ENCODE measurements at places on chromosomes 7 and 10. TPM values are rescaled to one million over a fixed set of nuclear protein-coding genes. Genes with fewer than 3 reads are reported as not detected.
A peak's percentile ranks its signal among the peaks of the same experiment; 100 is the strongest.

DNA sequence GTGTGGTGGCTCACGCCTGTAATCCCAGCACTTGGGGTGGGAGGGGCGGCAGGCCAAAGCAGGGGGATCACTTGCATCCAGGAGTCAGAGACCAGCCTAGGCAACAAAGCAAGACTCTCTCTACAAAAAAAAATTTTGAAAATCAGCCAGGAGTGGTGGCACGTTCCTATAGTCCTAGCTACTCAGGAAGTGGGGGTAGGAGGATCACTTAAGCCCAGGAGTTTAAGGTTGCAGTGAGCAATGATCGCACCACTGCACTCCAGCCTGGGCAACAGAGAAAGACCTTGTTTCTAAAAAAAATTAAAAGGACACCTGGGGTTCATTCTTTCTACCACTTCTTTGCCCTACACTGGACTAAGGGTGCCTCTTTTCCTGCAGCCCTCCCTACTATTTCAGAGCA is 15.1 kb downstream of the WAPL start:
- DNase-seq, result no peak
- H3K4me1 ChIP-seq, result peaks cover 21% of the 10 kb centered on the region
- peaks cover 52% of the 10 kb centered on the region for H3K36me3 ChIP-seq
- H3K4me3 ChIP-seq, result no peak overlapping the region
- no peaks in the 10 kb centered on the region for H3K27me3 ChIP-seq
- no peak overlapping the region for H3K27ac ChIP-seq

The GALNT17 gene
- 35.5 TPM for polyA plus RNA-seq

DNA sequence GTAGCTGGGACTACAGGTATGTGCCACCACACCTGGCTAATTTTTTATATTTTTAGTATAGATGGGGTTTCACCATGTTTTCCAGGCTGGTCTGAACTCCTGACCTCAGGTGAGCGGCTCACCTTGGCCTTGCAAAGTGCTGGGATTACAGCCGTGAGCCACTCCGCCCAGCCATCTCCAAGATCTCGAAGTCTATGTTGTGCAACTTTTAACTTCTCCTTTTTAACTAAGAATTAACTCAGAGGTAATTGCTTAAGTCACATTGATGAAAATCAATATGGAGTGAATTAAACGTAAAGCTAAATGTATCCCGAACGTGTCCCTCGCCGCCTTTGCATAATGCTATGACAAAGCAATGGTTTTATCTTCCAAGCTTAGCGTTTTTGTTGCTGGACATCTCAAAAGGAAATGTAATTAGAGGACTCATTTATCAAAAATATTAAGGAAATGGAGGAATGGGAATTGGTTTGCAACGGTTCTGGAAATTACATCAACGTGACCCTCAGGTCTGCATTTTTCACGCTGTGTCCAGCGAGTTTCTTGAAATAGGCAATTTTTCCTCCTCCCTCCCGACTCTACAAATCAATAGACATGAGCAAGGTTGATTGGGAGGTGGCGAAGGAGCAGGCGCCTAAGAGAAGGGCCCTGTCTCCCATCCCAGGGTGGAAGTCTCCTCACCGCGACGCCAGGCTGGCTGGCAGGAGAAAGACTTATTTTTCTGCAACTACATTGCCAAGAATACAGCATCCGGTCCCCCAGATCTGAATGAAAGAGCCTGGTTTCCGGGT is 89.8 kb downstream of the TMEM130 start:
- H3K36me3 ChIP-seq, result no peaks in the 10 kb centered on the region
- no peaks in the 10 kb centered on the region for H3K4me1 ChIP-seq
- DNase-seq, result no peak

The FOXI2 gene
- polyA plus RNA-seq, result not detected

DNA sequence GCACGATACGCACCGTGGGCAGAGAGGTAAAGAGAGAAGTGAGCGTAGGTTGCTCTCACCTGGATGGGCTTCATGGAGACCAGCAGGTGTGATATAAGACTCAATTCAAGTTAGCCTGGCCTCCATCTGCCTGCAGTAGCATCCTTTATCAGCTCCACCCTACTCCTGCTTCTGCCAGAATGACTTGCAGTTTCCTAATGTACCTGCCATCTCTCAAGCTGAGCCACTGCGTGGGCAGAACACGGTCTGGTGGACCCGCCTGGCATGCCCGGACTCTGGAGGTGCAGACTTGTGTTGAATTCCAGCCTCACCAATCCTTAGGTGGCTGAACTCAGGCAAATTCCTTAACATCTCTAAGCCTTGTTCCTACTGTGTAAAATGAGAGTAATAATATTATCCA is 64.3 kb downstream of the STEAP1B start:
- H3K27ac ChIP-seq, result no peak overlapping the region
- DNase-seq, result no peak
- no peaks in the 10 kb centered on the region for H3K36me3 ChIP-seq
- H3K4me1 ChIP-seq, result no peaks in the 10 kb centered on the region
- no peak overlapping the region for H3K4me3 ChIP-seq

DNA sequence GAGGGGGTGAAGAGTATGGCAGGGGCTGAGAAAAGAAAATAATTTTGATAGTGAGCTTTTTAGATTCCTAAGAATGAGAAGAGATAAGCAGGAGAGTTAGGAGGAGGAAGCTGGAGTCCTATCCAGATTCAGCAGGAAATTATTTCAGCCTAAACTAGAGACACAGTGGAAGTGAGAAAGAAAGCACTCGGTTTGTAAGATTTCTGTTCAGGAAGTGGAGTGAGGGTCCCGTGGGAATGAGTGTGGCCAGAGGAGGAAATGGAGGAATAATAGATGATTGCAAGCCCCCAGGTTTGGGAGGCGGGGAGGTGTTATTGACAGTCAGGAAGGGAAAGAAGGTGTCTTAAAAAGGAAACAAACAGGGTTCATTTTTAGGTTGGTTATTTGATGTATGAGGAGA is 84.8 kb upstream of the NRP1 start:
- no peaks in the 10 kb centered on the region for H3K27me3 ChIP-seq
- no peak overlapping the region for H3K4me3 ChIP-seq
- no peaks in the 10 kb centered on the region for H3K36me3 ChIP-seq
- no peak overlapping the region for H3K27ac ChIP-seq
- no peaks in the 10 kb centered on the region for H3K4me1 ChIP-seq

GRCh38 chr10:78744491-78745090 is 324.2 kb upstream of the ZMIZ1 start:
- H3K36me3 ChIP-seq, result no peaks in the 10 kb centered on the region
- DNase-seq, result no peak
- H3K27ac ChIP-seq, result peak overlapping the region; percentile 20
- H3K4me3 ChIP-seq, result no peak overlapping the region

The CYP3A4 gene
- not detected for polyA plus RNA-seq

The SPDYE1 gene
- not detected for polyA plus RNA-seq

GRCh38 chr7:157979636-157980340 is 607.8 kb downstream of the PTPRN2 start:
- DNase-seq, result no peak
- H3K36me3 ChIP-seq, result no peaks in the 10 kb centered on the region
- H3K27me3 ChIP-seq, result no peaks in the 10 kb centered on the region
- H3K27ac ChIP-seq, result no peak overlapping the region

- DNase-seq, result peak; percentile 27
- peak overlapping the region; percentile 71 for H3K27ac ChIP-seq
- peaks cover 27% of the 10 kb centered on the region for H3K4me1 ChIP-seq
Observed at GRCh38 chr7:46215987-46216567, 295.0 kb upstream of the IGFBP3 start.

GRCh38 chr10:104613406-104613805 is 27.7 kb upstream of the SORCS3 start:
- H3K36me3 ChIP-seq, result no peaks in the 10 kb centered on the region
- no peak for DNase-seq
- no peaks in the 10 kb centered on the region for H3K4me1 ChIP-seq
- H3K27me3 ChIP-seq, result peaks cover 12% of the 10 kb centered on the region
- H3K4me3 ChIP-seq, result no peak overlapping the region

The CDK1 gene
- 0.74 TPM for polyA plus RNA-seq

GRCh38 chr7:103735377-103735776 is 254.1 kb downstream of the RELN start:
- no peak for DNase-seq
- no peaks in the 10 kb centered on the region for H3K4me1 ChIP-seq
- no peak overlapping the region for H3K4me3 ChIP-seq
- no peak overlapping the region for H3K27ac ChIP-seq
- H3K36me3 ChIP-seq, result no peaks in the 10 kb centered on the region
- H3K27me3 ChIP-seq, result no peaks in the 10 kb centered on the region
